ENCODE measurements at places on chromosomes 11 and 22.

DNA sequence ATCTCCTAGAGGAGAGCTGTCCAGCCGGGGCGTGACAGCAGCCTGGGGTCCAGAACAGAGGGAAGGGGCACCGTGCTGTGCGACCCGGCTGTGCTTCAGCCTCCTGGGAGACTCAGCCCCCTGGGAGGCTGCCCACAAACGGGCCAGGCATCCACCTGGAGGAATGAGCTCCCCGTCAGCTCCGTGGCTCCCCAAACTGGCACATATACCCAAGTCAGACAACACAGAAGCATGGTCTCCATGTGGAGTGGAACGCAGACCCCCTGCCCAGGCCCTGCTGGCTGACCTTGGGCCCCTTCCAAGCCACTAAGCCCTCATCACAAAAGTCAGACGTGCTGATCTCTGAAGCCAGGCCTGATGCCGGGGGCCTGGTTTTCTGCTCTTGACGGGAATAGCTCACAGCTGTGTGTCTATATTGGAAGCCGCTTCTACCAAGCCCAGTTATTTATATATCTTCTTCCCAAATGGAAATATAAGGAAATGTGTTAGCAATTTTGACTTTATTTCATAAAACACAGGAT lies 91.7 kb downstream of the BRD1 start:
- no peak for DNase-seq

- no peak for DNase-seq
Observed at GRCh38 chr11:68028802-68029545, 1.5 kb upstream of the NDUFS8 start.

- DNase-seq, result no peak
Observed at GRCh38 chr11:10379871-10380568, 75.0 kb upstream of the AMPD3 start.

GRCh38 chr22:44670220-44670988 lies 31.6 kb upstream of the PRR5 start:
- DNase-seq, result no peak

GRCh38 chr22:45227645-45228400 lies 12.9 kb downstream of the KIAA0930 start:
- no peak for DNase-seq

DNA sequence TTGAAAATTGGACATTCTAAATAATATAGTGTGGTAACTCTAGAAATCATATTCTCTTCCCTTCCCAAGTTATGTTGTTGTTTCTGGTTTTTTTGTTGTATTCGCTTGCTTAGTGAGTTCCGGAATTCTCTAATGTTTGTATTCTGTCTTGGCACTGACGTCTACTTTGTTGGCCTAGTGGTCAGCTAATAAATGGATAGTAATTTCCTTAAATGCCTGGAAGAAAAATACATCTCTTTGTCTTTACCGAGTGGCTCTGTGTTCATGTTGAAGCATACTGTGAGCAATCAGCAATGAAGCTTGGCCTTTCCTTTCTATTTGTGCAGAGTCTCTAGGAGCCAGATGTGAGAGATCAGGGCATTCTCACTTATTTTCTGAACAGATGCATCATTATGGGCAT lies 1225.7 kb downstream of the JRKL start:
- no peak for DNase-seq

- no peak for DNase-seq
Observed at GRCh38 chr11:11770296-11770695, 71.5 kb upstream of the USP47 start.
